ENCODE measurements at places on chromosomes 1 and 21. TPM values are rescaled to one million over a fixed set of nuclear protein-coding genes. Genes with fewer than 3 reads are reported as not detected.

Gene PLK3
- 3.5 TPM for polyA plus RNA-seq

Gene MATN1
- 0.03 TPM for polyA plus RNA-seq

Gene INAVA
- polyA plus RNA-seq = 0.04 TPM

Gene KIF17
- 1.7 TPM for polyA plus RNA-seq

Gene KLF17
- not detected for polyA plus RNA-seq

Gene FHAD1
- 0.03 TPM for polyA plus RNA-seq

Gene AMY1C
- polyA plus RNA-seq = not detected

Gene RGSL1
- polyA plus RNA-seq = not detected

Gene TSSK3
- 0.12 TPM for polyA plus RNA-seq

Gene HSPB7
- 2,058 TPM for polyA plus RNA-seq

Gene ROR1
- 0.13 TPM for polyA plus RNA-seq

Gene MROH7
- polyA plus RNA-seq = 0.05 TPM

Gene SLC9C2
- not detected for polyA plus RNA-seq

Gene PEAR1
- polyA plus RNA-seq = 2.1 TPM

Gene CFHR3
- polyA plus RNA-seq = 0.16 TPM

Gene PTGFRN
- 0.79 TPM for polyA plus RNA-seq

Gene NGF
- 0.57 TPM for polyA plus RNA-seq

Gene PROK1
- polyA plus RNA-seq = 0.23 TPM

Gene ILDR2
- 0.03 TPM for polyA plus RNA-seq

Gene TNFAIP8L2
- 1.1 TPM for polyA plus RNA-seq

Gene OR2T35
- not detected for polyA plus RNA-seq

Gene GBP5
- 0.18 TPM for polyA plus RNA-seq

Gene ATP1A2
- 52.5 TPM for polyA plus RNA-seq

Gene LCE2B
- polyA plus RNA-seq = not detected

Gene GPA33
- polyA plus RNA-seq = not detected

Gene COQ8A
- polyA plus RNA-seq = 616 TPM

Gene SH2D2A
- polyA plus RNA-seq = not detected

Gene C1orf167
- 2.5 TPM for polyA plus RNA-seq

Measured in psoas muscle (tissue), 8 donors.